ENCODE measurements at places on chromosomes 6 and 20.
A peak's percentile ranks its signal among the peaks of the same experiment; 100 is the strongest.

DNA sequence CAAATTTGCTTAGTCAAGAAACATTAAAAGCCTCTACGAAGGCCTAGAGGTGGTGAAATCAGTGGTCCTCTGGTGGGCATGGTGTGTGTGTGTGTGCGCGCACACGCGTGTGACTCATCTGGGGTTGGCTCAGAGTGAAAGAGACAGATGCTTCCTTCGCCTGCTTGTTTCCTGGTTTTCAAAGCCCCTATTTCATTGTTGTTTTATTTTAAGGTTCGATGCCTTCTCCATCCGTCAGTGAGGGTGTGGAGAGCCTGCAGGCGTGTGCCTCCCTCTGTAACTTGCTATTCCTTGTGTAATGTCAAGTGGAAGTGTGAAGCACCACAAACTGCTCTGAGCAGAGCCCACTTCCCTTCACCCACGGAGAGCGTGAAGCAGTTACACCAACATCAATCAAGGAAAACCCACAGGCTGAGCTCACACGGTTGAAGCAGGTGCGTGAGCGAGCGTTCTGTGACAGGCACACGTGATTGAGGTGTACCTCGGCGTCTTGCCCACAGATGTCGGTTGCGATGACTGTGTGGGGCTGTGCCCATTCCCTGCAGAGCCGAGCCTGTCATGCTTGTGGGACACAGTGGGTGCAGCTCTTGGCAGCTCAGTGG is 233.9 kb downstream of the PRL start:
- DNase-seq = peak; percentile 68

GRCh38 chr6:122778302-122778701 is 1.2 kb upstream of the FABP7 start:
- no peak for DNase-seq

DNA sequence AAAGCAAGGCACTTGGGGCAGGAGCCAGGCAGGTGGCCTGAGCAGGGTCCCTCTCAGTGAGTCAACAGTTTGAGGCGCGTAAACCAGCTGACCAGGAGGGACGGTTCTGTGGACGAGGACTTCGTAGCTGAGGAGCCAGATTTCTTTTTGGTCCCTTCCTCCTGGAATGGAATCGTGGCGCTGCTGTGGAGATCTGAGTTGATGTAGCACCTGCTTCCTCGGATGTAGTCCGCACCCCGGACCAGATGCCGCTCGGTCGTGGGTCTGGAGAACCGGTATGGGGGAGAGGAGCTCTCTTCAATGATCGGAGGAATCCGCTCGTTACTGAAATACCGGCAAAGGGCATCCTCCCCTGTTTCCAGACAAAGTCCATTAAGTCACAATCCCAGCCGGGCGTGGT is 49.7 kb upstream of the IPCEF1 start:
- DNase-seq = no peak

- no peak for DNase-seq
Observed at GRCh38 chr6:113591896-113592827, 265.0 kb upstream of the MARCKS start.

- DNase-seq = no peak
Observed at GRCh38 chr20:58526411-58526810, 11.2 kb upstream of the APCDD1L start.

- DNase-seq = no peak
Observed at GRCh38 chr20:9139106-9139833, 70.4 kb downstream of the PLCB4 start.

DNA sequence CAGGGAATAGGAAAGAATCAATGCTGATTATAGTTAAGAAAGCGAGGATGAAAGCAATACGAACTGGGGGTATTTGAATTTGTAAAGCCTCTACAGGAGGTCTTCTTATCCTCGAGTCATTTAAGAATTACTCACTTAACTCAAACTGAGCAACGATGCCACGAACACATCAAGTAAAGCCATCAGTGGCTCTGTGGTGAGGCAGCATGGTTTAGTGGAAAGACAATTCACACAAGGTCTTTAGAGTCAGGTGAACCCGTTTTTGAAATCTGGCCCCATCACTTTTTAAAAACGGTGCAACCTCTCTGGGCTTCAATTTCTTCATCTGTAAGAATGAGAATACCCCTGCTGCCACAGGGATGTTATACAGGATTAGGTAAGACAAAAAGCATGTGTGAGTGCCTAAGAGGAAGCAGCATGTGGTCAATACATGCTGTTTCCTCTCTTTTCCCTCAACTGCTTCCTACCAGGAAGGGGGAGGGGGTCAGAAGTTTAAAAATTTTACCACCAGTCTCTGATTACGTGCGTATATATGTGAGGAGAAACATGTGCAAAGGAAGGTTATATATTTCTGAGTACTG is 162.0 kb downstream of the BTBD9 start:
- no peak for DNase-seq

- DNase-seq = no peak
Observed at GRCh38 chr6:122365775-122366403, 33.6 kb upstream of the HSF2 start.

- DNase-seq = no peak
Observed at GRCh38 chr20:47066484-47067270, 172.0 kb downstream of the EYA2 start.

DNA sequence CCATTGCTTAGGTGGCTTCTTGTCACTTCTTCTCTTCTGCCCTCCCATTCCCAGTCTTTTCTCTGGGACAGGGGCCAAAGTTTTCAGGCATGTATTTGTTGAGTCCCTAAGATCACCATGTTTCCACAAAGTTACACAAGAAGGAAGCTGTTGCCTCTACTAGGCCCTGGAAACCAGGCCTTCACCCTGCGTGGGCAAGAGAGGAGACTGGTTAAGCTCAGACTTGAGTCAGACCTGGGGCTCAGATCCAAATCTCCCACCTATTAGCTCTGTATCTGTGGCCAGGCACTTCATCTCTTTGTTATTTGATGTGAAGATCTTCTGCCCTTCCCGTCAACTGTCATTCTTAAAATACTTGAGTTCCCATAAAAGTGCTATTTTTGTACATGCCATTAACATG is 154.6 kb downstream of the SASH1 start:
- DNase-seq = no peak

GRCh38 chr20:64049060-64049877 is at the start of gene SOX18:
Gene SOX18 (minus strand): TSS chr20:64049639. CDS start chr20:64049516, 123 bp downstream.
- no peak for DNase-seq

- no peak for DNase-seq
Observed at GRCh38 chr6:31940256-31940664, 5.6 kb upstream of the CFB start.

- DNase-seq = peak; percentile 11
Observed at GRCh38 chr6:12957321-12958051, 240.9 kb downstream of the PHACTR1 start.

GRCh38 chr6:109073344-109074132 is 21.1 kb downstream of the SESN1 start:
- no peak for DNase-seq

DNA sequence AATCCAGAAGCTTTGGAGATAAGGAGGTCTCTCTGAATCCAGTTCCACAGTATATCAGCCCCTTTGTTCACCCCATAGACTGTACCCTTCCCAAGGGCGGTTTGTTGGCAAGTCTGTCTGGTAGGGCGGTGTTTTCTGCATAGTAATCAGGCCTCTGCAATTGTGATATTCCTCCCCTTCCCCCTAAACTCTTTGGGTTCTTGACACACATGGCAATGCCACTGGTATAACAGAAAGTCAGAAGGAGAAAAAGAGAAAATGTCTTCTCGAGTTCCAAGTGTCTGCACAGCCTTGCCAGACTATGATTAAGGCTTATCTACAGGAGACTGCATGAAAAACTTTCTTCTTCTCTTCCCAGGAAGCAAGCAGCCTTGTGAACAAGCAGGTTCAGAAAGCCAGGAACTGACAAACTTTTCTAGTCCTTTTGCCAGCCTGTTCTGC is 45.6 kb downstream of the FOXO3 start:
- DNase-seq = no peak

DNA sequence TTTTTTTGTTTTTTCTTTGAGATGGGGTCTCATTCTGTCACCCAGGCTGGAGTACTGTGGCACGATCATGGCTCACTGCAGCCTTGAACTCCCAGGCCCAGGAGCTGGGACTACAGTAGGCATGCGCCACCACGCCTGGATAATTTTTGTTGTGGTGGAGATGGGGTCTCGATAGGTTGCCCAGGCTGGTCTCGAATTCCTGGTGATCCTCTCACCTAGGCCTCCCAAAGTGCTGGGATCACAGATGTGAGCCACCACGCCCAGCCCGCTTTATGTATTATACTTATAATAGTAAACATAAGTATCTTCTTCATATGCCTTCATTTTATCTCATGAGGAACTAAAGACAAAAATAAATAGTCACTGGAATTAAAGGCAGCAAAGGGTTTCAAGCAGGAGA is 63.5 kb downstream of the GINS1 start:
- DNase-seq = no peak

- DNase-seq = no peak
Observed at GRCh38 chr6:154993026-154993425, 2.1 kb upstream of the TIAM2 start.

DNA sequence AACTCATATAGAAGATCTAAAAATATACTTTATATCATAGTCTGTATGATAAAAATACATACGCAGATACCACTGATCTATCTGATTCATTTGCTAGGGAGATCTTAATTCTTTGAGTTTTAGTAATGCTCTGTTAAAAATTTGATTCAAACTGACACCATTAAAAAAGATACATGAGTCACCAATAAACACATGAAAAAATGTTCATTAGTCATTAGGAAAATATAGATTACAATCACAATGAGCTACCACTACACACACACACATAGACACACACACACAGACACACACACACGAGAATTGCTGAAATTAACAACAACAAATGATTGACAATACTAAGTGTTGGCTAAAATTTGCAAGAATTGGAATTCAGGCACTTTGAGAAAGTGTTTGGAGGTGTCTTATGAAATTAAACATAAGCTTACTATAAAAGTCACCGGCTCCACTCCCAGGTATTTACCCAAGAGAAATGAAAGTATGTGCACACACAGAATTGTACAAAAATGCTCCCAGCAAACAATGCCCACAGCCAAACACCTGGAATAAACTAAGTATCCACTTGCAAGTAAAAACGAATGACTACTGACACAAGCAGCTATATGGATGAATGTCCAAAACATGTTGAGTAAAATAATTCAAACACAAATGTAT is 117.7 kb upstream of the GGTLC1 start:
- DNase-seq = no peak

DNA sequence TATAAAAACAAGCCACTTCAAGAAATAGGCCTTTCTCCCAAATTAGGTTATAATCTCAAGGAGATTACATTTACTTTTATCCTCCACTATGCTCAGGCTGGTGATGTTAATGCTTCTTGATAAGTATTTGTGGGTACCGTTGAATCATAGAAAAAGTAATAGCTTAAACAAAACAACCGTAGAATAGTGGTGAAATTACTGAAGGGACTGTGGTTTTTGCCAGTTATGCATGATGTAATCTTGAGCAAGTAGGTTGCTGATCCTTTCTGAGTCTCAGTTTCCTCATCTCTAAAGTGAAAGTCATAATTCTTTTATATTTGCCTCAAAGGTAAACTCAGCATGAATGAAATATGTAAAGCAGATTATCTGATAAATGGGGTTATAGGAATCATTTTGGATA is 187.3 kb upstream of the JAG1 start:
- no peak for DNase-seq

DNA sequence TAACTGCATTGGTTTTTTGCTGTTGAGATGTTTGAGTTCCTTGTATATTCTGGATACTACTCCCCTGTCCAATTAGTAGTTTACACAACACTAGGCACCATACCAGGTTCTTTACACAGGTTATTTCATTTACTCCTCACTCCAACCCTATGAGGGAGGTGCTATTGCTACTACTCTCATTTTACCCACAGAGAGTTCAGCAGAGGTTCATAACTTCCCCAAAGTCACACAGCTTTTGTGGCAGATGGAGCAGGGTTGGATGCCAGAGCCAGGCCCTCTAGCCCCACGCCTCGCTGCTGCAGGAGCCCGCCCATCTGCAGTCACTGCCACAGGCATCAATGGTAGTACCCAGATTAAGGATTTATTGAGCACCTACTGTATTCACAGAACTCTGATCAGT is 61.7 kb upstream of the MAP3K4 start:
- DNase-seq = no peak

DNA sequence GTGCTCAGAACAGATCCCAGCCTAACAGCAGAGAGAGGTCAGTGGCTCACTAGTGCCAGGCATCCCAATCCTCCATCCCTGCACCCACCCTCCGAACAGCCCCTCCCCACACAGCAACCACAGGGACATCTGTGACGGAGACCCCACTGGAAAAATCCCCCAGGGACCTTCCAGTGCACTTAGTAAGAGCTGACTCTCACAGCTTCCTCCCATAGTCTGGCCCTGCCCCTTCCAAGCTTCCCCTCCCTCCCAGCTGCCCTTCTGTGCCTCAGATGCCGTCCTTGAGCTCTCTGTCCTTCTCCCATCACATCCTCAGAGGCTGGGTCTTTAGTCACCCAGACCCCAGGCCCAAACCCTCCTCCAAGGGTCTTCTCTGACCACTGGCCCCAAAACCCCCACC is 9.7 kb upstream of the THBS2 start:
- DNase-seq = no peak

DNA sequence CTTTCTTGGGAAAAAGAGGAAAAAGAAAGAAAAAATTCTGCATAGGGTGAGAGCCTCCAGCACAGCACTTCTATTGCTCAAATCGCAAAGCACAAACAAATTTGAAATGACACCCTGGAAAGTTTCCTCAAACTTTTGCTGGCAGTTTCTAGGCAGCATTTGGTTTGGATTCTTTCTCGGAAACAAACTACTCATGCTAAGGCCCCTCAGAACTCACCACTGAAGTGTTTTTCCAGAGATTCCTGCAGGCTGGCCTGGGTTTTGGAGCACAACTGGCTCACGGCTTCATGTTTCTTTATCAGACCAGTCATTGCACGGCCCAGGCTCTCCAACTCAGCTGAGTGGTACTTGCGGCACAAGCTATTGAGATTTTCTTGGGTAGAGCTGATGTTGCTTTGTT is 237.8 kb downstream of the SYNE1 start:
- DNase-seq = no peak

DNA sequence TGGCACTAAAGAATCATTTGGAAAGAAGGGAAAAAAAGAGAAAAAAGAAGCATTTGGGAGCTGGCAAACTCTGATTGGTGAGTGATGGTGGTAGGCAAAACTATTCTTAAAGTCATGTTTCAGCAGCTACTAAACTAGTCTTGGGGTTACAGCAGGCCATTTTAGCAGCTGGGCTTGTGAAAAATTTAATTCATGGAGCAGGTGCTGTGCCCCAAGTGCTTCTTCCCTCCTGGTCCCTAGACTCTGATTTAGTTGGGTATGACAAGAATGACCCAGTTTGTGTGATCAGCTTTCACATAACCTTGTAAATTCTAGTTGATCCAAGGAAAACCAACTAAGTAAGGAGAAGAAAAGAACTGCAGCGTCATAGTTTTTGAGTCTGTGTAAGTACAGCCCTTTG is 1.1 kb upstream of the ASIP start:
- DNase-seq = no peak

DNA sequence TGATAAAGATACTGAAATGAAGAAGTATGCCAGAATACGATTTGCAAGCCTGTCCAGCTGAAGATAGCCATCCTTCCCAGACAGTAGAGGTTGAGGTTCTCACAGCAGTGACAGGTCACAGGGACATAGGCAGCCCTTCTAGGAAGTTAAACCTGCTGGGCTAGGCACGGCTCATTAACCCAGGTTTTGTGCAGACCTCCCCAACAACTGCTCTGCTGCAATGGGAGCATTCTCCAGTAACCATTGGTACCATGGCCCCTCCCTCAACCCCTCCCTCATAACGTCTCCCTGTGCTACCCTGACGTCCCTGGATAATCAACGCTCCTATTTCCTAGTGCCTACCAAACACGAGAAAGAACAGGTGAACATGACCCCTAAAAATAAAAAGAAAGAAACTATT is 15.8 kb downstream of the ID4 start:
- no peak for DNase-seq
